ENCODE measurements at places on chromosomes 4 and X.

GRCh38 chrX:128436397-128437103, 384.3 kb upstream of the ACTRT1 start:
- DNase-seq = no peak

DNA sequence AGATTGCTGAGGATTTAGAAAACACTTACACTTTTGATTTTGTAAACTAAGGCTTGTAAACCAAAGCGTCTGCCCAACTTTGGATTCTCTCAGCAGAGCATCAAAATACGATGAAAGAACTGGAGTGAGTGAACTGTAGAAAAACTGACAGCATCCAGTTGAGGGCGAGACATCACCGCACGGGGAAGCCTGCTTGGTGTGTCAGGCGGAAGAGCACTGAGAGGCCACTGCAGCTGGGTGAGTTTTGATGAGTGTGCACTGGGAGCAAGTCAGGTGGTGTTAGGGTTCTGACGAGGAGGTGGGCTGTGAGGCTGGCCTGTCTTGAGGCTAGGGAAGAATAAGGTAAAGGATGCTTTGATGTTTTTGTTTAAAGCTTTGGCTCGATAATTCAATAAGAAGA, 46.8 kb upstream of the CLDN24 start:
- DNase-seq = no peak

DNA sequence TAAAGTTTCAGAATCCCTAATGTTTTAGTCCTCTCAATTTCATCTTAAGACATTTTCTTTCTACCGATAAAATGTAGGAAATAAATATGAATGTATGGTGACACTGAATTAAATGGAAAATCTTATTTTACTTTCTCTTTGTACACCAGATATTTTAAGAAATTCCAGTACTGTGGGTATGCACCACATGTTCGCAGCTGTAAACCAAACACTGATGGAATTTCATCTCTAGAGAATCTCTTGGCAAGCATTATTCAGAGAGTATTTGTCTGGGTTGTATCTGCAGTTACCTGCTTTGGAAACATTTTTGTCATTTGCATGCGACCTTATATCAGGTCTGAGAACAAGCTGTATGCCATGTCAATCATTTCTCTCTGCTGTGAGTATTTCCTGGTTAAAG, 26.9 kb downstream of the C4orf46 start:
- no peak for DNase-seq

- no peak for DNase-seq
Measured at GRCh38 chrX:12308420-12308819, 170.1 kb downstream of the FRMPD4 start.

DNA sequence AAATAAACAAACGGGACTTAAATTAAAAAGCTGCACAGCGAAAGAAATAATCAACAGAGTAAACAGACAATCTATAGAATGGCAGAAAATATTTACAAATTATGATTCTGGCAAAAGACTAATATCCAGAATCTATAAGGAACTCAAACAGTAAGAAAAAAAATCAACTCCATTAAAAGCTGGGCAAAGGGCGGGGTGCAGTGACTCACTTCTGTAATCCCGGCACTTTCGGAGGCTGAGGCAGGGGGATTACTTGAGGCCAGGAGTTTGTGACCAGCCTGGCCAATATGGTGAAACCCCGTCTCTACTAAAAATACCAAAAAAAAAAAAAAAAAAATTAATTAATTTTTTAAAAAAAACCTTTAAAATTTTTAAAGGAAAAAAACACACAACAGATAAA, 109.0 kb downstream of the ATP11C start:
- DNase-seq = peak; percentile 34

- DNase-seq = no peak
Measured at GRCh38 chr4:122842984-122843531, 16.4 kb downstream of the FGF2 start.

DNA sequence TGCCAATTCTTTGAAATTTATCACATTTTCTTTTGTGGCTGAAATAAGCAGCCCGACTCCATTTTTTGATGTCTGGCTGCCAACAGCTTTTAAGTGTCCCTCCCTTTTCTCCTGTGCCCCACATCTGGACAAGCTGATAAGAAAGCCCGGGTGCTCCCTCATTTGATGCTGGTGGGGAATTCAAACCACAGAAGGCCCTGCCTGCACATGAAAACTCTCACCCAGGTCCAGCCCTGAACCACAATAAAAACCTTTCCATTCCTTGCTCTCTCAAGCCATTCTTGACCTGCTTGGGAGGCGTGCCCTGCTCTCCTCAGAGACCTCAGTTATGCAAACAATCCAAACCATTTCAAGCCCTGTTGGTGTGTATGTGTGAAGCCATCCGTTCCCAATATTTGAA, 93.9 kb downstream of the FAM53A start:
- DNase-seq = no peak

GRCh38 chr4:10011277-10011676, 10.0 kb downstream of the SLC2A9 start:
- DNase-seq = no peak

DNA sequence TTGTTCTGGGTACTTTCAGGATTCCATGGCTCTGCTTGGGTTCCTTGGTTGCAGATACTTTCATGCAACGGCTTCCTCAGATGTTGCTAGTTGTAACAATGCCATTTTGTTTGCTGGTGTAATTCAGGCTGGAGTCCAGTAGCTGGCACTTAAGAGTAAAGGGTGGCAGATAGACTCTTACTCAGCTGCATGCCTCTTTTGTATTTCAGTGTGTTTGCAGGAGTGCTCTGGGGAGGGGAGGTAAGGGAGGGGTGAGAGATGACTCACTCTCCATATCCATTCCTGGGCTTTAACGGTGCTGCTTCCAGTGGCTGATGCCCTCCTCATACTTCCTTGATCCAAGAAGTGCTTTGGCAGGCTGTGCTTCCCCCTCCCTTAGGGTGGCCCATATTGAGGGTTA, 155.2 kb downstream of the ZNF330 start:
- peak; percentile 91 for DNase-seq

- DNase-seq = no peak
Measured at GRCh38 chr4:154086247-154086646, 297.4 kb upstream of the SFRP2 start.

GRCh38 chr4:53508446-53508845, 82.8 kb downstream of the LNX1 start:
- peak; percentile 38 for DNase-seq

DNA sequence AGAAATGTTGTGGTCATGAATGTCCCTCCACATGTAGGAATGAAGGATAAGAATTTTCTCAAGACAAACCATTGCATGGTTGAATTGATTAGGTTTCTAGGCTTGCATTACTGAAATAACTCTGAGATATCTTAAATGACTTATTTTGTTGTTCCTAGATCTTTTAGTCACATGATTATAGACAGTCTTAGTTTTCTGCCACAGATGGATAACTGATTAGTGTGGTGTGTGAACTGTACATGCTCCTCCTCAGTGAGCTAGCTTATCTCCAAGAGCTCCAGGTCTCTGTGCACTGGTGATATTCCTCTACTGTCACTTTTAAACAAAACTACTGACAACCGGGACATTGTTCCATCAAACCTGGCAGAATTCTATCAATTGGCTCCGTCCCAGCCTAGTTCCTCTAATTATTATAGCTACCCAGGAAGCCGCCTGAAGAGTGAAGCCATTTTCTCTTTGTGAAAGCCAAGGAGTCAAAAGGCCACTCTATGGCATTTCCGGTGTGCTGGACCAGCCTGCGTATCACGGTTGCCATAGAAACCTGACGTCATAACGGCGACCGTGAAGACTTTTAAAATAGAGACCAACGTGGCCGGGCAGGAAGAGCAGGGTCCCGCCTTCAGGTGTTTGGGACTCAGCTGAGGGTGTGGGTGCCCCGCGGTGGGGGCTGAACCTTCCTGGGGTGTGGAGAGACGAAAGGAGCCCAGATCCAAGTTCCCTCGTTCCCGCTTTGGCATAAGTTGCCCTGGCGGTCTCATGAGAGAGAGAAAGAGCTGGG, 28.1 kb downstream of the BEX3 start:
- peak; percentile 86 for DNase-seq

GRCh38 chrX:145853181-145853580, 35.6 kb downstream of the SLITRK2 start:
- no peak for DNase-seq

DNA sequence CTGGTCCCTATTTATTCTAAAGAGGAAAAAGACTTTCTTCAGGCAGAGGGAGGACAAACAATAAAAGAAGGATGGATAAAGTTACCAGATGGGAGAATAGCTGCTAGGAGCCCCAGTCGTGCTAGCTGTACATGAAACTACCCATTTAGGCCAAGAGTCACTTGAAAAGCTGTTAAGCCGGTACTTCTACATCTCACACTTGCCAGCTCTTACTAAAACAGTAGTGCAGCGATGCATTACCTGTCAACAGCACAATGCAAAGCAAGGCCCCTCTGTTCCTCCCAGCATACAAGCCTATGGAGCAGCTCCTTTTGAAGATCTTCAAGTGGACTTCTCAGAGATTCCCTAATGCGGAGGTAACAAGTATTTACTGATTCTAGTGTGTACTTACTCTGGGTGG, 1138.8 kb downstream of the ARAP2 start:
- no peak for DNase-seq

GRCh38 chr4:156734965-156735895, 236.4 kb downstream of the PDGFC start:
- peak; percentile 58 for DNase-seq

GRCh38 chr4:147696866-147697265, 12.9 kb upstream of the PRMT9 start:
- no peak for DNase-seq

DNA sequence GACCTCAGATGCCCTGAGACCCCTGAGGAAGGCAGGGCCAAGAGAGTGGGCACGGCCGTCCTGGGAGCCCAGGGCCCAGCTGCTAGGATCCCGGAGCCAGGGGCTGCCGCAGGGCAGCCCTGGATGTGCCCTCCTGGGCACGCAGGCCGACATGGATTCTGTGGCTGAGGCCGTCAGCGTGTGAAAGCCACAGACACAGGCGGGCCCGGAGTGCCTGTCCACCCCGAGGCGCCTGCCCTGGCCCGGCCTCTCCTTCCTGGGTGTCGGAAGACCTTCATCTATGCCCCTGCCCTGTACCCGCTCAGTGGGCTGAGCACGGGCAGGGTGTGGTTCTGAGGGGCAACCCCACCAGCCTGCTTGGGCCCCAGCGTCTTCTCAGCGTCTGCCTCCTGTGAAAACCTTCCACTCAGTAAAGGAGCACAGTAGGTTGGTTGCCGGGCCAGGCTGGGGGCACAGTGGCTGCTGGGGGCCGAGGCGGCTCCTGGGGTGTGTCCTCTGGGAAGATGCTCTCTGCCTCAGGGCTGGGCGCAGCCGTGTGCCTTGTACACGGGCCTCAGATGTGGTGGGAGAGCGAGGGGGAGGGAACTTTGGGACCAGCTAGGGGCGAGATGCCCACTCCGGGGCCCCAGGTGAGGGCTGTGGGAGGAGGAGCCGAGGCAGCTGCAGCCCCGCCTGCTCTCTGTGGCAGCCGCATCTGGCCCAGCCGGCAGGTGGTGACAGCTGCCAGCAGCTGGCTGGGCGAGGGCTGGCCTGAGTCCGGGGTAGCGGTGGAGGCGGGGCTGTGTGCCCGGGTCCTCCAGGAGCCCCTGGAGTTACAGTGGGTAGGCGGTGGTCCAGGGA, 20.8 kb downstream of the FGFRL1 start:
- DNase-seq = no peak

DNA sequence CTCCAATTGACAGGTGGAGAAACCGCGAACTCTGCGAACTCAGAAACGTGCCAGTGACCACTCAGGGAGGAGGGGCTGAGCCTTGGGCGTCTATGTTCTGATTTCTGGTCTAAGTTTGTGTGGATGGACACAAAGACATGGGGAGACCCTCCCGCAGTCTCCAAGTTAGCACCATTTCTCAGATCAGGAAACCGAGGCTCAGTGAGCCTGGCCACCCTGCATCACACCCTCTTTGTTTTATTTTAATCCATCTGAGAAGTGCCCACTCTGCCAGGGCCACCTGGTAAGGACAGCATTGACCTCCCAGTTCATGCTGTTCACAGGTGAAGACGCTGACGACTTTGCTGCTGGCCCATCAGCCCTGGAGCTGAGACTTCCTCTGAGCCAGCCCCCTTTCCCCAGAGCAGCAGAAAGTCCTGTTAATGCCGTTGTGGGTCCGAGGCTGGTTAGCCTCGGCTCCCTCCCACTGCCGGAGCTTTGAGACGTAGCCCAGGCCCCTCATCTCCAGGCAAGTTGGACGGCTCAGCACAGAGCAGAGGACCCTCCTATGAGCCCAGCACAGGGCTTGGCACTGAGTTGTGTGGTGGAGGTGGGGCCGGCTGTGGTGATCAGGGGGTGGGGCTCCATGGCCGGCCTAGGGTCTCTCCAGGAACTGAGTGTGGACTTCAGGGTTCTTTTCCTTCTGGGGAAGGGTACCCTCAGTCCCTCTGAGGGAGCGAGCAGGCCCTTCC, 43.7 kb downstream of the PSAPL1 start:
- no peak for DNase-seq

GRCh38 chrX:118756101-118756500, 28.7 kb downstream of the IL13RA1 start:
- DNase-seq = no peak

- DNase-seq = no peak
Measured at GRCh38 chrX:102866981-102867656, 70.0 kb upstream of the RAB40AL start.

GRCh38 chr4:18194278-18194677, 172.7 kb upstream of the LCORL start:
- DNase-seq = no peak

GRCh38 chr4:158622251-158622650, 49.4 kb downstream of the C4orf46 start:
- peak; percentile 33 for DNase-seq

- no peak for DNase-seq
Measured at GRCh38 chr4:123616951-123617461, 220.4 kb downstream of the SPRY1 start.

DNA sequence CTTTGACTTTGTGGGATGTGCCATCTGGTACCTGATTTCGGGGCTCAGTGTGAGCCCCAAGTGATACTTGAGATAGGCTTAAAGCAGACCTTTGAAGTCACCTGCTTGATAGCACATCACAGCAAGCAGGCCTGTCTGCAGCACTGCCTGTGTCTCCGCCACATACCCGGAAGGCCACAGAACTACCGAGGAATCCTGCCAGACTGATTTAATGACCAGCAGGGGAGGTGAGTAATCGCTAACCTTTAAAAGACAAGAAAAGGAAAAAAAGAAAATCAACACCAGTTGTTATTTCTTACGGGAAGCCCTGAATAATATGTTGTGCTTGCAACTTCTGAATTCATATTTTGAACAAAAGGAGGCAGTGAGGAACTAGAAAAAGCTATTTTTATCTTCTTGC, 6.8 kb downstream of the PTCHD1 start:
- DNase-seq = no peak

DNA sequence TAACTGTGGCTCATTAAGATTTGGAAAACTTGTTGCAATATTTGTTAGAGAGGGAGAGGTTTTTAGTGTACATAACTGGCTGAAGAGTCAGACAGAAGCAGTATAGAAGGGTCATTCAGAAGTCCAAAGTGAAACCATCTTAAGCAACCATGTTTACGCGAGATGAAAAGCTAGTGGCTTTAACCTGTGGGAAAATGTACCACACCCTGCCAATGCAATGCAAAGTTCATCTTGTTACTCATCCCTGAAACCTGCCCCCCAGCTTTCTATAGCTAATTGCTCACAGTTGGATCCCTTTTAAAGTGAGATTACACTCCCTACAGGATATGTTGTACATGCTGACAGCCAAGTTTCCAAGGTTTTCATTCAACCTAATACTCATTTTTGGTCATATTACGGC, 96.7 kb upstream of the RAPGEF2 start:
- peak; percentile 38 for DNase-seq

All from EL (cell line).